ENCODE measurements at places on chromosomes 3 and 15.

DNA sequence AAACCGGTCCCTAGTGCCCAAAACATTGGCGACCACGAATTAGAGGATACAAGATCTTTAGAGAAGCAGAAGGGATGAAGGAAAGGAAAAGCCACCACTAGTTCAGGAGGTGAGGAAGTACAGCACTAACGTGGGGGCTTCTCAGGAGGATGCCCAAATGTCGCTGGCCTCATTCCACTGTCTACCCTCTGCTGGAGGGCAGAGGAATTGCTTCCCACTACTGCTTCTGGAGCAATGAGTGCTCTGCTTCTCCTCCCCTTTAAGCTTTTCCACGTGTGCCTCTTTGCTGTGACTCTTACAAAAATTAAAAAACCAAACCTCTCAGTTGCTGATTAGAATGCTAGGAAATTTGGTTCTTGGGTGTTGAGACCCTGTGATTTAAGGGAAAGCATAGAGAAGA lies 281.3 kb downstream of the CLSTN2 start:
- DNase-seq = no peak

DNA sequence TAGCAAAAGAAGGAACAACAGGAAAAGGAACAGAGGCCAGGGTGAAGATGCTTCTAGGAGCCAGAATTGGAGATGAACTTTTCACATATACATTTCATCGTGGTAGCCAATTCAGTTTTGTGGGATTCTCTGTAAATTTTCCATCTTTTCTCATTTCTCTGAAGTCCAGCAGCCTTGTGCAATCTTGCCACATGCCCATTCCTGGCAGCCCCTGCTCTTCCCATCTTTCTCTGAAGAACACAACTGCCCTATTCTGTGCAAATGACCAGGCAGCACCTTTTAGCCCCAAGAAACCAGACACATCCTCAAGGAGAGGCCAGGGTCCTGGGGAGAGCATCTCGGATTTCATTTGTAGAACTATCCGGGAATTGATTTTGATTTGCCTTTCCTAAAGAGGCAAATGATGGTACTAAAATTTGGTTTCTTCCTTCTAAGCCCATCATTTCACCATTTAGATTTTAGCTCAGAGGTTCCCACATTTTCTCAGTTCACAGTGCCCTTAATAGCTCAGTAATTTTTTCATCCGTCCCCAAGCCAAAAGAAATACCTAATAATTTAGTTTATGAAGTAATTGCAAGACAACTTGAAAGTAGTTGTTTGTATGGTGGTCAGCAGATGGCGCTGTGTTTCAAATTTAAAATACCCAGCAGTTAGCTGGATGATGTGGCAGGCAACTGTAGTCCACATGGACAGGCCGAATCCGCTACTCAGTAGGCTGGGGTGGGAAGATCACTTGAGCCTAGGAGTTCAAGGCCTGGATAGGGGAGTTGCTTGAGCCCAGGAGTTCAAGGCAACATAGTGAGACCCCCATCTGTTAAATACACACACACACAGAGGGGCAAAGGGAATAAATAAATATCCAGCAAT lies 61.3 kb upstream of the ACKR4 start:
- DNase-seq = peak; percentile 16

GRCh38 chr15:25738171-25738965 lies 124.8 kb downstream of the ATP10A start:
- DNase-seq = no peak

DNA sequence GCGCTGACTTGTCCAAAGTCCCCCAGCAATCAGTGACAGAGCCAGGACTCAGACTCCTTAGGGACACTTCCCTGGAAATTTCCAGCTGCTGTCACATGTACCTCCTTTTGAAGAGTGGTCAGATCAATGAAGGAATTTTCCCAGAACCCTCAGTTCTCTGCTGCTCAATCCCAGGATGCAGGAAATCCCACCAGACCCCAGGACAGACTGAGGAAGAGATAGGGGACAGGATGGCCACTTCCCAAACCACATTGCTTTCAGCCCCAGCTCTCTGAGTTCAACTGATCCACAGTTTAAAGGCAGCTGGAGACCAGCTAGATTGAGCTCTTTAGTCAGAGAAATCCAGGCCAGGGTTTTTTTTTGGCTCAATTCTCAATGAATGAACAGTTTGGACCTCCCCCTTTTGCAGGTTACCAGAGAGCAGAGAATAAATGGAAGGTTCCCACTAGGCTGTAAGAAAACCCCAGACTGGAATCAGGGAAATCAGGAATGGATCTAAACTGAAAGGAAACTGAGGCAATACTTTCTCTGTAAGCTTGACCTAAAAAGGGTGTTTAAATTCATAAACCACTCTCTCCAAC lies 1.5 kb downstream of the CYP1A1 start:
- no peak for DNase-seq

- no peak for DNase-seq
Measured at GRCh38 chr3:85426121-85426520, 467.3 kb downstream of the CADM2 start.

DNA sequence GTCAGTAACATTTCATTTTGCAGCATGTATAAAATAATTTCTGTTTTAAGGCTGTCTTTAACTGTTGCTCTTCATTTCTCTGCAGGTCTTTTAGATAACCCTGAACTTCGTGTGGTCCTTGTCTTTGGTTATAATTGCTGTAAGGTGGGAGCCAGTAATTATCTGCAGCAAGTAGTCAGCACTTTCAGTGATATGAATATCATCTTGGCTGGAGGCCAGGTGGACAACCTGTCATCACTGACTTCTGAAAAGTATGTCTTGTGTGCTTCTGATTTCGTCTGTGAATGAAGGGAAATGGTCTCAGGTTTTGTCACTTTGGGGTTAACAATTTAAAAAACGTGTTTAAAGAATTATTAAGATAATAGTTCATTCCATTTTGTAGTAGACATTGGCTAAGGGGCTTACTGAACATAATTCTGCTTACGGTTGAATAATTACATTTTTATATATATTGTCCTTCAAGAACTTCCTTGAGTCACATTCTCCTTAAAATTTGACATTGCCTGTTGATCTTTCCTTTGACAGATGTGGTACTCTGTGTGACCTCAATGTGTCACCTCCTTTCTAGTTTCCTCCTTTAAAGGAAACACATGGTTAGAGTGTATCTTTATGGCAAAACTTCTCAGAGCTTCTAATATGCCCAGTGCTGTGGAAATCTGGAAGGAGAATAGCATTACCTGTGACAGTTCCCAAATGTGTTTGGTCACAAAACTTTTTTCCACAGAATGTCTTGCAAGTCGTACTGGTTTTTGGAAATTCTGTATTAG lies 26.3 kb downstream of the FBXO22 start:
- DNase-seq = no peak

GRCh38 chr3:13352621-13353131 lies 67.4 kb downstream of the NUP210 start:
- DNase-seq = no peak

DNA sequence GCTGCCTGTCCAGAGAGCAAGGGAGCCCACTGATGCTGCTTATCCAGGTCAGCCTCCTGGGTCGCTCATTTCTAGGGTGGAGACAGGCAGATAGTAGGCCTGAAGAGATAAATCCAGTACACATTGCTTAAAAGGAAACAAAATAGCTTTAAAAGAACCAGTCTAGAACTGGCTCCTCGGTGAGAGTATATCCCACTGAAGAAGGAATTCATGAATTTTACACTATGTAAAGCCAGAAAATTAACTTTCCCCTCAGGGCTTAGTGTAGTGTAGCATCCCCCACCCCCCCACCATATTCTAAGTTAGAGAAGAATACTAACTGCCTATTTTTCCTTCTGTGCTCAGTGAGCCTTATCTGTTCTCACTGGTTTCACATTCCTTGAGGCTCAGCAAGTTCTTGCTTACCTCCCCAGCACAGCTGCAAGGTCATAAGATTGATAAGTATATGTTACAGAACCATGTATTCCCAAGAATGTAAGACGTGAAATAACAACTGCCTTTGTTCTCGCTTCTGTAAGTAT lies 30.5 kb upstream of the NOX5 start:
- no peak for DNase-seq

DNA sequence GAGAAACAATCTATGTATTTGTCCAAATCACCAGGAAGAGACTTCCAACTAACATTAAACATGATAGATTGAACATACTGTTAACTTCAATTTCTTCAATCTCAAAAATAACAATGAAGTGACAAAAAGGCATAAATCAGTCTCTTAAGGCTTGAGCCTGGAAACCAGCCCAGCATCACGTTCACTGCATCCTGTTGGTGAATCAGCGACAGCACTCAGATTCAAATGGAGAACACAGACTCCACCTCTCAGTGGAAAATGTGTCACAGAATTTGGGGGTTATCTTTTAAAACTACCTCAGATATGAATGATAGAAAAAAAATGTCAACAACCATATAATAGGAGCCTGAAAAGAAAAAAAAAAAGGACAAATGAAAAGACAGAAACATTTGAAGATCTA lies 212.0 kb downstream of the MINAR1 start:
- no peak for DNase-seq

GRCh38 chr15:72217216-72217615 lies 13.8 kb downstream of the PKM start:
- no peak for DNase-seq

- DNase-seq = no peak
Measured at GRCh38 chr3:138440596-138440995, 6.2 kb downstream of the ESYT3 start.

DNA sequence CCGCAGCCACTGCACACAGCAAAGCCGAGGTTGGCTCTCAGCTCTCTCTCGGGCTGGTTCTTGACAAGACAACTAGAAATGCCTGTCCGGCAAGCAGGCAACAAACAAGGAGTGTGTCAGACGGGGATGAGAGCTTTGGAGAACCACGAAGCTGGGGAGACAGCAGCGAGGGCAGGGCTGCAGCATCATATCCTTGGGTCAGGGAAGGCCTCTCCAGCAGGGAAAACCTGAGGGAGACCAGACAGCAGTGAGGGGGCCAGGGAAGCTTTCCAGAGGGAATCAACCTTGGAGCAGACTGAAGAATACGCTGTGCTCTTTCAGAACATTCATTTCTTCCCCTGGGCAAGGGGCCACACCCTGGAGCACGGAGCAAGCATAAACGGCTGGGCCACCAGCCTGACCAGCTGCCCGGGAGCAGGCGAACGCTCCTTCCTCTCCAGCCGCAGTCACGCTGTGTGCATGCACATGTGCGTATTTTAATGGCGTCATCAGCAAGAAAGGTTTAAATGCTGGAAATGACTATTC lies 58.7 kb downstream of the CHSY1 start:
- DNase-seq = no peak

Data from stimulated activated CD8-positive, alpha-beta memory T cell treated with anti-CD3 and anti-CD28 coated beads, Interleukin-15, amount 100 ng/mL, for 1 hour (primary cell).